ENCODE measurements at places on chromosomes 4 and X. TPM values are rescaled to one million over a fixed set of nuclear protein-coding genes. Genes with fewer than 3 reads are reported as not detected.

The USP17L27 gene
- total RNA-seq: not detected

The LINC00632 gene
- 201 TPM for total RNA-seq

The STOX2 gene
- total RNA-seq: 15.7 TPM

The ABLIM2 gene
- total RNA-seq: 51.6 TPM

The UGT2B15 gene
- total RNA-seq: not detected

The SUPT20HL2 gene
- not detected for total RNA-seq

The ASB11 gene
- not detected for total RNA-seq

The POF1B gene
- total RNA-seq: not detected

The ZCCHC18 gene
- 2.0 TPM for total RNA-seq

The AWAT2 gene
- total RNA-seq: not detected
